Left hindlimb (tissue), 1 donor: ENCODE measurements at places on chromosomes 3 and 15.

DNA sequence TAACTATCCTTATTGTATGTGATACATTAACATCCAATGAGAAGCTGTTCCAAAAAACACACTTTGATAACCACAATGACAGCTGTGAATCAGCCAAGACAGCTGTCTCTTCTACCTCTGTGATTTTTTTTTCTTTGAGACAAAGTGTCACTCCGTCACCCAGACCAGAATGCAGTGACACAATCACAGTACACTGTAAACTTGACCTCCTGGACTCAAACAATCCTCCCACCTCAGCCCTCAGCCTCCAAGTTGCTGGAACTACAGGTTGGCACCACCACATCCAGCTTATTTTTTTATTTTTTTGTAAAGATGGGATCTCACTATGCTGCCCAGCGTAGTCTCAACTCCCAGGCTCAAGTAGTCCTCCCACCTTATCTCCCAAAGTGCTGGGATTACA lies 73.5 kb upstream of the TMCO5A start:
- no peak for DNase-seq

GRCh38 chr15:68300115-68300940 lies 22.8 kb downstream of the FEM1B start:
- no peak for DNase-seq

- DNase-seq: no peak
Measured at GRCh38 chr3:2847062-2847841, 262.9 kb downstream of the IL5RA start.

GRCh38 chr3:105944721-105945120 lies 75.9 kb upstream of the CBLB start:
- DNase-seq: no peak

GRCh38 chr3:170207717-170208116 lies 14.5 kb upstream of the PRKCI start:
- no peak for DNase-seq

DNA sequence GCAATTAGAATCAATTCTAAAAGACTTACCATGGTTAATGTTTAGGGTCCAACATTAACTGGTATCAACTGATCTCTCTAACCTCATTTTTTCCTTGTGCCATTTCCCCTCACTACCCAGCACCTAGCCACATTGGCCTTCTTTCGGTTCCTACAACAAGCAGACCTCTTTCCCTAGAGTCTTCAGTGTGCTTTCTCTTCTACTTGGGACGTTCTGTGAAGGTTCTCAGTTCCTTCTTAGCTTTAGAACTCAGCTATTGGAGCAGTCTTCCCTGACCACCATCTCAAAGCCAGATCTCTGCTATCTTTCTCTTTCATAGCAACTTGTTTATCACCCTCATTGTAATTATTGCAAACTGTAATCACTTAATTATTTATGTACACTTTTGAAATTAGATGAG lies 31.5 kb upstream of the MINDY4B start:
- DNase-seq: no peak

- DNase-seq: peak; percentile 52
Measured at GRCh38 chr3:177610686-177611633, 413.7 kb upstream of the TBL1XR1 start.

DNA sequence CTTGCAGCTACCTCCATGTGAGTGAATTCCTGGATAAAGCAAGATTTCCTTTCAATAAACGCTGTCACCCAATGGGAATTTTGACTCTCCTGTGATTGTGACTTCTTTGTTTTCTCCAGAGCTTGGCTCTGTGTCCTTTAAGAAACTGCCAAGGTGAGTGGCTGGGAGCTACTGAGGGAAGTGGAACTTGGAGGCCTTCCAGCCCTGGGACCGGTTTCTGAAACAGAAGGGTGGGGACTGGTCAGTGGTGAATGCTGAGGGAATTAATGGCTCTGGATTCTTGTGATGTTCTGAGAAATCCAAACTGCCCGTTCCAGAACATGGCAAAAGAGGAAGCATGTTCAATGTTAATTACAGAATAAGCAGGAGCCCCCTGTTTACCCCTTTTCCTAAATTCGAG lies 41.1 kb upstream of the MYZAP start:
- no peak for DNase-seq

DNA sequence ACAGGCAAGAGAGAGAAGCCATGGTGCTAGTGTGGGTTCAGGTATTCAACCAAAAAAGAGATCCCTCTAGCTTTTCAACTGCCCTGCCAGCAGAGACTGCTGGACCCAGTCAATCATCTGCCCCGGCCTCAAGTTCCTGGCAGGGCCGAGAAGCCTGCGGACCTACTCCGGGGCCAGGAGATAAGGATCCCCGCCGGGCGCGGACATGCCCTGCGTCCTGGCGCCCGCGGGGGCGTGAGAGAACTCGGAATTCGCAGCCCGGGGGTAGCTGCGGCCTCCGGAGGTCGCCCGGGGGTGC lies 821 bp upstream of the MAGI1 start:
- DNase-seq: peak; percentile 35

GRCh38 chr15:78067328-78068228 lies 9.9 kb downstream of the TBC1D2B start:
- peak; percentile 64 for DNase-seq

- no peak for DNase-seq
Measured at GRCh38 chr15:80640531-80641121, 54.5 kb upstream of the ABHD17C start.

DNA sequence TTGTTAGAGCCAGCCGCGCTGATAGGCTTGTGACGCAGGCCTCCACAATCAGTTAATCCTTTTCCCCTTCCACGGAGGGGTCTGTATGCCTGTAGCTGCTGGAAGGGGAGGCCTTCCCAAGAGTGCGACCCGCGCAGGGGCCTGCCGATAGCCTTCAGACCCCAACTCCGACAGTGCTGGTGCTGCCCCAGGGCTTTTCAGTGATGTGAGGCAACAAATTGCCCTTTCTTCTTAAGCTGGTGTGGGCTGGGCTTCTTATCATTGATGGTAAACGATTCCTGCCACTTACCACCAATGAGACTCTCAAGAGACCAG lies 143.4 kb downstream of the CHSY1 start:
- DNase-seq: no peak

DNA sequence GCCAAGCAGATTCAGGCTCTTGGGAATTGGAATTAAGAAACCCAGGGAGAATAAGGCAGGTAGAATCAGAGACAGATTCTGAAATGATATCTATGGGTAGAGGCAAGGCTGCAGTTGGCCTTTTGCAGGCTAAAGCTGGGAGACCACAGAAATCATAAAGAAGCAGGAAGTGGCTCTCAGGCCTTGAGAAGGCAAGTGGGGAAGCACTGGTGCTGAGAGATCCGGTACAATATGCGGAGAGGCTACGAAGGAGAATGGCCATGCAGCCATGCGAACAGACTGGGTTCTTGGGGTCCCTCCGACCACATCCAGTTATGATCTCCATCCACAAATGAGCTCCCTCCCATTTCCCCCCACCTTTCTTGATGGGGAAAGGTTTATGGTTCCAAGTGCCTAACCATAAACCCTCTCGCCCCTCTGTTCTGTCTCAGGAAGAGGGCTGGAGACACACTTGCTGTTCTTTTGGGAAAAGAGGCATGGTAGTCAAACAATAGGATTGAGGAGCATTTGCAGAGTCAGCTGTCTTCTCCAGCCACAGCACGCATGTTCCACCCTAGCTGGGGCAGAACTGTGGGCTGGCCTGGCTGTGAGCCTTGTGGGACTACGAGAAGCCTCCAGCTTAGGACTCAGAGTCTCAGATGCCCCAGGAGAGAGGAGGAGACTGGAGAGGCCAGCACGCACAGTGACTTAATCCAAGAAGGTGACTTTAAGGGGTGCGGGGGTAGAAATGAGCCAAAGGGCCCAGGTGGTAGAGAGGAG lies 99.6 kb downstream of the RPLP1 start:
- DNase-seq: no peak

- DNase-seq: no peak
Measured at GRCh38 chr3:55320928-55321327, 166.2 kb downstream of the WNT5A start.

- DNase-seq: no peak
Measured at GRCh38 chr15:30063835-30064546, 18.8 kb upstream of the GOLGA8J start.

DNA sequence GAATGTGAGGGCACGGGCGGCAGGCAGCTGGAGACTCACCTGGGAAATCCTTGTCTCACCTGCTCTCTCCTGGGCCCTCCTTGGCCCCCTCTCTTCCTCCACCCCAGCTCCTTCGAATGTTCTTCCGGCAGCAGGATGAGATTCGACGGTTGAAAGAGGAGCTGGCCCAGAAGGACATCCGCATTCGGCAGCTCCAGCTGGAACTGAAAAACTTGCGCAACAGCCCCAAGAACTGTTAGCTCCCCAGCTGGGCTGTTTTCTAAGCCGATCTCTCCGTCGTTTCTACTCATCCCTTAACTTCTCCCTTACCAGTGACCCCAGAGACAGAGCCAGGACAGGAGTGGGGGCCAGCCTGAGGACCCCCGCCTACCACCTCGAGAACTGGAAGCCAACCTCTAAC lies 95.0 kb downstream of the ANP32A start:
- no peak for DNase-seq

GRCh38 chr15:74782259-74783071 lies 585 bp downstream of the CSK start:
- peak; percentile 50 for DNase-seq

GRCh38 chr3:89186456-89186855 lies 79.0 kb downstream of the EPHA3 start:
- no peak for DNase-seq

DNA sequence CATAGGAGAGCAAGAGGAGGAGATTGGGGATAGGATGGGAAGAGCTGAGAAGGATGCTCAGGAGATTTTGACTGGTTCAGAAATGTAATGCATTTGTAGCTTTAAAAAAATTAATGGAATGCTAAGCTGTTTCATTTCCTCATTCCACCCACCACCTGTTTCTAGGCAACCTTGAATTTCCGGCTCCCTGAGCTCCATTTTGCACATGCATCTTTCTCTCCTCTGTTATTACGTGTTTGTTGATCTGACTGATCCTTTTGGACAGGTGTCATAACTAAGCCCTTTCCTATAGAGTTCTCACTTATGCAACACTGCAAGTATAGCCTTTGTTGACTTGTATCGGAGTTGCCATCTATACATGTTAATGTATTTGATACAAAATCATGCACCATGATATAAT lies 4.3 kb downstream of the TMPRSS7 start:
- no peak for DNase-seq

DNA sequence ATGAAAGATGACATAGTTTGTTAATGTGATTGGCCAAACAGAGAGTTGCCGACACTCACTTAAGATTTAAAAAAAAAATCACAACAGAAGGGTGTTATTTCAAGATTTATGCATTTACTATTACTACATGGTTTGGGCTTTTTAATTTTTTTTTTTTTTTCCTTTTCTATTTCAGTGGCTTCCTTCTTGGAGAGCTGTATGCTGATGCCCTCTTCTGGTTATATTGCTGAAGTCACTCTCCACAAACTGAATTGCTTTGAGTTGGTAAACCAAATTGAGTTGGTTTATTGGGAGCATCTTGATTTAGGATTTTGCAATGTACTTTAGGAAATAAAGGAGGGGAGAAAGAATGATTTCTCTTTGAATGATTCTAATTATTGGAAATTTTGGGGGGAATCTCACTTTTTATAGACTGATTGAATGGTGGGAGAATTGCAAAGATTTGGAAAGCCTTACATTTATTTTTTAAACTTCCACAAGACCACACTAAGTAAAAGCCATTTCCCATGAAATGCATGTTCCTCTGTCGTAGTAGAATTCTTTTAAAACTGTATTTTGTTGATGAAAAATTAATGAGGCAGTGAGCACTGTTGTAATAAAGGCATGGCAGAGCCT lies 186.6 kb upstream of the FEZF2 start:
- no peak for DNase-seq

GRCh38 chr3:155386919-155387318 lies 93.4 kb upstream of the STRIT1 start:
- no peak for DNase-seq

DNA sequence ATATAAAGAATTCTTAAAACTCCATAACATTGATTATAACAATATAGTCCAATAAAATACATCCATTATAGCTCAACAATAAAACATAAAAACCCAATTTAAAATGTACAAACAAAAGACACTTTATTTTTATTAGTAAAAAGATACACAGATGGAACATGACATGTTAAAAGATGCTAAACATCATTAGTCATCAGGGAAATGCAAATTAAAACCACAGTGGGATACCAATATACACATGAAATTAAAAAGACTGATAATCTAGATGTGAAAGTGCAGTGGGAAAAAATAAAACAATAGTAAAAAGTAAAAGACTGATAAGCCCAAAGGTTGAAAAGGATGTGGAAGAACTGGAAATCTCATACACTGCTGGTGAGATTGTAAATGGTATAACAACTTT lies 46.2 kb downstream of the DNAH12 start:
- DNase-seq: no peak

DNA sequence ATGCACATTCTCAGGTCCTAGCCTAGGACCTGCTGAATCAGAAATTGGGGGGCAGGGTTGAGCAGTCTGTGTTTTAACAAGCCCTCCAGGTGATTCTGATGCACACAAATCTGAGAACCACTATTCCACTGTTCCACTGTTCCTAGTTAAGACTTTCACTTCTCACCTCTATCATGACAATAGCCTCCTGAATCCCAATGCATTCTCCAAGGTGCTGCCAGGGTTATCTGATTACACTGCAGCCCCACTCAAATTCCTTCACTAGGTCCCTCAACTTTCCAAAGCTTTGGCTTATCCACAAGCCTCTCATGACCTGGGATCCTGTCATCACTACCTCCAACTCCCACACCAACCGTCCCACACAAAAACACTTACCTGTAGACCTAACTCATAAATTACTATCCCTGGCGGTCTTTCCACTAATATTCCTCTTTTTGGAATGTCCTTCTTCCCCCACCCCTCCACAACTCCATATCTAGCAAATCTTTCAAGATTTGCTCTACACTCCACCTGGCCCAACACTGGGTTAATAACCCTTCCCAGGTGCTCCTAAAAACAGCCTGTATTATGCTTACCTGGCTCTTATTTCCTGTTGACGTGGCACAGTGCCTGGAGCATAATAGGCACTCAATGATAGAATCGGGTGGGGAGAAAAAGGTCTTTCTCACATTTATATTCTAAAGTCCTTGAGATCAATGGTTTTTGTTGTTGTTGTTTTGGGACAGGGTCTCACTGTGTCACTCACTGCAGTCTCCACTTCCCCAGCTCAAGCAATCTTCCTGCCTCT lies 27.2 kb downstream of the TBL1XR1 start:
- DNase-seq: no peak

DNA sequence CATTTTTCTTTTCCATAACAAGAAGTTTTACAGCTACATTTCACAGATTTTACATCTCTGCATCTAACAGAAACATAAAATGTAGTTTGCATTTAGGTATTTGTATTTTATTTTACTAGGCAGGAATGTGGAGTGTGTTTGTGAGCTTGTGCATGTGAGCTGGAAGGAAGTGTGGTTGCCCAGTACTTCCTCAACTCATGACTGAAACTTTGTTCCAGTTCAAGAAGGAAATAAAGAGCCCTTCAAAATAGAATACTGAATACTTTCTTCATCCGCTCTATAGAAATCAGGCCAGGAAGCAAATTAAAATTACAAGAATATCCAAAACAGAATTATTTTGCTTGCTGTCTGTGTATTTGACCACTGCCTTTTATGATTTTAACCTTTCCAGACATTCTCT lies 81.3 kb downstream of the CHL1 start:
- no peak for DNase-seq
